ENCODE measurements at places on chromosomes 4 and X.

GRCh38 chr4:77232653-77233052 lies 75.6 kb downstream of the CCNG2 start:
- DNase-seq: no peak

- DNase-seq: no peak
These were observed 20.9 kb downstream of the HNRNPD start for GRCh38 chr4:82352825-82353366.

GRCh38 chr4:153522802-153523094 lies 56.6 kb downstream of the TMEM131L start:
- DNase-seq: no peak

DNA sequence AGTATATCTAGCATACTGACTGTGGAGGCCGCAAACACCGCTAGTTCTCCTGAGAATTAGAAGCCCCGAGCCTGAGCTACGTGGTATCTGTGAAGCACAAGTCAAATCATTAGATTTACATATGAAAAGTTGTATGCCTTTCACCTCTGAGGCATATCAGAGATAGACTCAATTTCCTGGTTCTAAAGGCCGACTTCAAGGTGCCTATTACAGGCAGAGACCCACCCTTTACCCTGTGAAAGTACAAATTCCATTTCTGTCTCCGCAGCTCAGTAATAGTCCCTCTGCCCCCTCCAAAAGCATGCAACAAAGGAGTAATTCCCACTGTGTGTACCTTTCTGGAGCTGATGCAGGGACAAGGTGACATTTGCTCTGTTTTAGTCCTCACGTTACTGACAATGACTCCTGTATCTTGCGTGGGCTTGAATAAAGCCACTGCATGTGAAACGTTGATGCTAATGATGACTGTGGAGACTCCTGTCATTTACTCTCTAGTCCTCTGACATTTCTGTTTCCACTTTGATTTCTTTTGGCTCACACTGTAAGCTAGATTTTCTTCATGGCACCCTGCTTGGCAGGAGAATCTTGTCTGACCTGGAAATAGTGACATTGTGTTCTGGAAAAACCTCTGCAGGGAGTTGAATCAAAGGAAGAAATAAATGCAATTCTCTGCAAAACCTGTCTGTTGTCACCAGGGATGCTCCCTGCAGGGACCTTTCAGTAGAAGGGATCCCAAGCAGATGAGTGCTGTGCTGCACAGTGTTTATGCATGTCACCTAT lies 273.2 kb upstream of the EMCN start:
- no peak for DNase-seq

GRCh38 chrX:20461576-20461975 lies 194.9 kb upstream of the RPS6KA3 start:
- no peak for DNase-seq

- DNase-seq: no peak
These were observed 2.3 kb downstream of the S100P start for GRCh38 chr4:6695660-6696610.

GRCh38 chr4:32826169-32826568 lies 2106.0 kb downstream of the PCDH7 start:
- DNase-seq: no peak

GRCh38 chr4:100082852-100083251 lies 107.4 kb downstream of the DDIT4L start:
- DNase-seq: no peak

GRCh38 chrX:8845060-8845459 lies 43.9 kb upstream of the FAM9A start:
- no peak for DNase-seq

DNA sequence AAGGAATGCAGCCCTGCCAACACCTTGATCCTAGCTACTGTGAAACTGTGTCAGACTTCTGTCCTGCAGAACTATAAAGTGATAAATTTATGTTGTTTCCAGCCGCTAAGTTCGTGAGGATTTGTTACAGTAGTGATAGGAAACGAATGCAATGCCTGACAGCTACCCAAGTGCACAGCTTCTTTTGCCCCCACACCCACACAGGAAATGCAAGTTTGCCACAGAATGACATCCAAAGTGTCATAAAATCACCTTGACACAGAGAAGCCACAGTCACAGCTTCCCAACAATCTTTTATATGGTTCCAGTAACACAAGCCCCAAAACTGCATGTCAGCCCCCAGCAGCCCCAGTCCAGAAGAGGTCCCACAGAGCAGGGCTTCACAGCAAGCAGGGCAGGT lies 216.9 kb upstream of the S100G start:
- no peak for DNase-seq

GRCh38 chr4:174193438-174194374 lies 89.8 kb downstream of the FBXO8 start:
- no peak for DNase-seq

DNA sequence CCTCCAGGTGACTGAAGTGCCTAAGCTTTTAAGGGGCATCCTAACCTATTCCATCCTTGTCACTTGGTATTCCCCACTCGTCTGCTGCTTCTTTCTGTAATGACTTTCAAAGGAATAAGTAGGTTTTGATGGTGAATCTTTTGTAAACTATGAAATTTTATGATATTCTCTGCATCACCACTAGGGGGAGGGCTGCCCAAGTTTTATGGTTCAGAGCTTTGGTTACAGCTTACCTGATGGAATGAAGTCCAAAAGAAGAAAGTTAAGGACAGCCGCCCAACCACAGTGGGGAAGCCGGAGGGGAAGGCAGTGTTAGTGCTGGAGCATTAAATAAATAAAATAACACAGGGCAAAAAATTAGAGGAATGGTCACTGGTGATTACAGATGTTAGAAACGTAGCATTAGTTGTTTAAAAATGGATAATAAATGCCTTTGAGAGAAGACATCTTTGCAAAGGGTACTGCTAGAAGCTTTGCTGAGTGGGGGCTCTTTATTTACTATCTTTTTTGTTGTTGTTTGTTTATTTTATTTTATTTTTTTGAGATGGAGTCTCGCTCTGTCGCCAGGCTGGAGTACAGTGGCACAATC lies 204.9 kb downstream of the GBA3 start:
- no peak for DNase-seq

DNA sequence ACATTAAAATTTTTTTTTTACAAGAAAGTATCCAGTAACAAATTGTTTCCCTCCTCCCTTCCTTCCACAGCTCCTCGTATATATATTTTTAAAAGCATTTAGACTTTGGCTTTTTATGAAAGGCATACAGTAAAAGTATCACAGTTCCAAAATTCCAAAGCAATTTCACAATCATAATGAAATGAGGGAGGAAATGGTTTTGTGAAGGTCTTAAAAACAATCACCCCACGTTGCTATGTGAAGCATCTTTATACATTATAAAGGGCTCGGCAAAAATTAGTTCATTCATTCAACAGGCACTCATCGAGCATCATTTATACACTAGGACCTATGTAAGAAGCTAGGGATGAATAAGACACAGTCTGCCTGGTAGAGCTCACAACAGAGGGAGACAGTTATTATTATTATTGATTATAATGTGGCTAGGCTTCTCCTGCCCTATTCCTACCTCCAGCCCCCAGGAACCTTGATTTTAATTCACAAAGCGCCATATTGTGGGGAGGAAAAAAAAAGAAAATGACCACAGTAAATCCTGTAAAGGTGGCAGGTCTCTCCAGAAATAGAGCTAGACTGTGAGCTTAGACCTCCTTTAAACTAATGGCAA lies 239.9 kb downstream of the MAML3 start:
- no peak for DNase-seq

- DNase-seq: no peak
These were observed 53.8 kb upstream of the HGFAC start for GRCh38 chr4:3387943-3388361.

DNA sequence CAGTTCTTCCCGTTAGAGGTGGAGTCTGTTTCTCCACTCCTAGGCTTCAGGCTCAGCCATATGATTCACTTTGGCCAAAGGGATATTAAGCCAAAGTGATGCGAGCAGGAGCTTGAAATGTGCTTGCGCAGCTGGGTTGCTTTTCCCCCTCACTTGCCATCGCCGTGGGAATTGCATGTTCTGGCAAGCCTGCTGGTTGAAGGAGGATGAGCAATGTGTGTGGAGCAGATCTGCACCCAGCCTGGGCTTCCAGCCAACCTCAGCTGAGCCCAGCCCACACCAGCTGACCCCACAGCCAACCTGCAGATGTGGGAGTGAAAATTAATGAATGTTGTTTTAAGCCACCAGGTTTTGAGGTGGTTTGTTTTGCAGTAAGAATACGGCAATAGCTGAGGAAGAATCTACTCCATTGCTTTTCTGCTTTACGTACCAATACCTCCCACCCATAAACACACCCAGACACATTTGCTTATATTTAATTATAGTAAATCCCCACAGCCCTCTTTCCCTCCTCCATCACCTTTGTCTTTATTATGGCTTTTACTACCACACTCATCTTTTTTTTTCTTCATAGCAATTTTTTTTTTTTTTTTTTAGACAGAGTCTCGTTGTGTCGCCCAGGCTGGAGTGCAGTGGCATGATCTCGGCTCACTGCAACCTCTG lies 132.8 kb upstream of the FUNDC1 start:
- no peak for DNase-seq

DNA sequence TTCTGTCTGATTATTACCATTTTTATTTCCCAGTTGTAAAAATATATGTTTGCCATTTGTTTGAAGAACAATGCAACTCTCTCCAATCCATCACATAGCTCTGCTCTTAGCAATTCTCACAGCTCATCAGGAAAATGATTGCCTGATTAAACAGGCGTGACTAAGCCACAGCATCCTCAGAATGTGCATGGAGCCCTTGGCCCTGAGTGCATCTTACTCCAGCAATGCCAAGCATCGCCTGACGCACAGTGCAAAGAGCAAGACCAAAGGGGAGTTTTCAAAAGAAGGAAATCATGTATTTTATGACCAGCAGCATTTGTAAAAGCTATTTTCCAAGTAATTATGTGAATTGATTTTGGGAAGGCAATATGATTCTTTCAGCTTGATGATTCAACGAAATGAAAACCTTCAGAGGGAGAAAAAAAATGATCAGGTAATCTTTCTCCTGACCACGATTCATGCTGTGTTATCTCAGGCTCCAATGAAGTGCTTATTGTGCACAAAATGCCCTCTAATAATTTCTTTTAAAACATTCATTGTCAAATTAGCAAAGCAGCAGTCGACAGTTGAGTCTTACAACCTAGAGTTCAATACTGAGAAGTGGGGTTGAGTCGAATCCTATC lies 138.0 kb upstream of the FAM9B start:
- DNase-seq: no peak

DNA sequence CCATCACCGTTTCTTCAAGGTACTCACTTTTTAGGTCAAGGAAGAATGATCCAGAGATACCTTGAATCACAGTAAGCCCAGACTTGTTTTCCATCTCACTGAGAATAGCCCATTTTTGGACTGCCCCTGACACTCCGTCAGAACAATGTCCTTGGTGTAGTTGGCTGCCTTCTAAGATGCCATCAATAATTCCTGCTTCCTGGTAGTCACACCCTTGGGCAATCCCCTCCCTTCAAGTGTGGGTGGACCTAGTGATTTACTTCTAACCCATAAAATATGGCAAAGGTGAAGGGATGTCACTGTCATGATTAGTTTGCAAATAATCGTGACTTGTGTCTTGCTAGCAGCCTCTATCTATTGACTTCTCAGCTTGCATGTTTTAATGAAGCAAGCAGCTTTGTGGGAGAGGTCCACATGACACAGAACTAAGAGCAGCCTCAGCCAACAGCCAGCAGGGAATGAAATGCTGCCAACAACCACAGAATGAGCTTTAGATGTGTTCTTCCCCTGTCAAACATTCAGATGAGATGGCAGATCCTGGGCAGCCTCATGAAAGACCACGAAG lies 20.0 kb upstream of the KLHL34 start:
- DNase-seq: no peak

GRCh38 chr4:39104255-39104654 lies 42.2 kb downstream of the KLHL5 start:
- no peak for DNase-seq

GRCh38 chr4:26343038-26343398 lies 22.2 kb downstream of the RBPJ start:
- no peak for DNase-seq

DNA sequence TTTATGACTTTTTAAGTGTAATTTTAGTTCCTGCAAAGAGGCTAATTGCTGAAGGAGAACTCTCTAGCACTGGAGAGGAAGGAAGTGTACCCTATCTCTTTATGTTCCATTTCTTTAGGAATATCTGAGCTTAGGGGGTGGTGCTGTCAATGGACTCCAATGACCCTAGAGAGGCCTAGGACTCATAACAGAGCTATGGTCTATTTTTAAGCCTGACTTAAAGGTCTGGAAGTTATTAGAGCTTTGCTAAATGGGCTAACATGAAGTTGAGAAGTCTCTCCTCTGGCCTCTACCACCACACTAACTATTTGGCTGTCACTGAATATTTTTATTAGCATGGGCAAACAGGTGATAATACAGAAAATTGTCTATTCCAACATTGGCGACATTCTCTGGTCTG lies 152.2 kb downstream of the SPATA18 start:
- no peak for DNase-seq

DNA sequence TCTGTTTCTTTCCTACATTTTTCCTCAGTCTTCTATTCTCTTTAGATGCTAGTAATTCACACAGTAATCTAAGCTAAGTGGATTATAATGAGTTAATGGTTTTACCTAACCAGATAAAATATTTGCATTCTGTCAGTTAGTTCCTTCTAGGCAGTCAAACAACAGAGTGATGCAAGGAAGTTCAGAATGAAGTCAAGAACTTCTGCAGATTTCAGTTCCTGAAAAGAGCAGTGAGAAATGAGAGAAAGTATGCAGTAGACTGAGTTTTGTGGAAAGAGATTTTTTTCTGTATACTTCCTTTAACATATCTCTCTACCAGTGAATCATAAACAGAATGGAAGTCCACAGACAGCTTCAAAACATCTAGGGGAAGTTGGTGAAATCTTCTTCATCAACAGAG lies 774.0 kb upstream of the POU3F4 start:
- DNase-seq: no peak

GRCh38 chr4:104896660-104897645 lies 249.7 kb upstream of the TET2 start:
- no peak for DNase-seq

DNA sequence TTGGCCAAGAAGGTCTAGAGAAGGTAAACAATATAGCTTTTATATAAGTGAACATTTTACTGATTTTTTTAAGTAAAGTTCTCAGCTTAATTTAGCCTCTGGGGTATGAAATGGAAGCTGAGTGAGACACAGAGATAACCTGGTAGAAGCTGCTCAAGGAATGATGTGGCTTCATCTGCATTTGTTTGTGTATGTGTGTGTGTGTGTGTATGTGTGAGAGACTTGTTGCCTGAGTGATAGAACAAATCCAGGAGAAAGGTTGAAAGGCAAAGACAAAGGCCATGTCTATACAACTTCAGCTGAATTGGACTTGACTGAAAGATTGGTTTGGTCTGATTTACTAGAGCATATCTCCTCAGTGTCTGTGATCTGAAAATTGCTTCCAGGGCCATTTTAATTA lies 63.6 kb downstream of the PCDH7 start:
- DNase-seq: no peak

DNA sequence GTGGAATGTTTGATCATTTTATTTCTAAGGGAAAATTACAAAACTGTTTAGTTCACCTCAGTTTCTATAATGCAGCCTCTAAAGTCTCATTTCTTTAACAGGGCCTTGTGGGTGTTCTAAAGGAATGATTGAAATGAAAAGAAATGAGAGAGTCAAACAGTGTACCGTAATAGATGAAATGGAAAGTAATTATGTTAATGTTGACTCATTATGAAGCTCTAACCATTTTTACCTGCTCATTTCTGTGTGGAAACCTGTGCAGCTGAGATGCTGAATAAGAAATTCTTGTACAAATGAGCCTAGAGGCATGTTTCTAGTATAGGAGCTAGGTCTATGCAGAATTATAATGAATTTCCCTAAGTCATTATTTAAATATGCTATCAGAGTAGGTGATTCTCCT lies 45.2 kb upstream of the RPA4 start:
- no peak for DNase-seq

Measured in stimulated activated CD8-positive, alpha-beta memory T cell treated with anti-CD3 and anti-CD28 coated beads, Interleukin-4, amount 100 ng/mL, for 1 hour (primary cell).